ENCODE measurements at places on chromosomes 7 and 10.

GRCh38 chr10:127971963-127972615 lies 65.2 kb downstream of the PTPRE start:
- DNase-seq = no peak

- DNase-seq = no peak
These were observed 69.1 kb downstream of the INPP5A start for GRCh38 chr10:132606536-132607316.

- DNase-seq = no peak
These were observed 9.8 kb upstream of the FZD9 start for GRCh38 chr7:73423519-73424488.

- no peak for DNase-seq
These were observed 15.9 kb upstream of the FAM221A start for GRCh38 chr7:23664122-23664521.

DNA sequence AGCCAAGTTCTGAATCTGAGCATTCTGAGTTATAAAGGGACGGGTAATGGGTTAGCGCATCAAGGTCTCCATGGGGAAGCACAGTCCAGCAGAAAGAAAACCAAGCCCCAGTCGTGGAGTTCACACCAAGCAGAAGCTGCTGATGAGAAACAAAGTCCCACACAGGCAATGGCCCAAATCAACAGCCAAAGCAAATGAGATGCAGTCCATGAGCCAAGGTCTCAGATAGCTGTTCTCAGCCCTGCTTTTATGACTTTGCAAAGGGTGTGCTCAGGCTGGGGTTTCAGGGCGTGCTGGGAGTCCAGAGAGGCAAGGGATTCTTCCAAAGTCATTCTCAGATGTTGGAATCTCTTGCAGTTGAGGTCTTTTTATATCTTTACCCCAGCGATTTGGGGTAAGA lies 32.0 kb downstream of the THNSL1 start:
- no peak for DNase-seq

- DNase-seq = no peak
These were observed 1.6 kb upstream of the CRPPA start for GRCh38 chr7:16422917-16423316.

DNA sequence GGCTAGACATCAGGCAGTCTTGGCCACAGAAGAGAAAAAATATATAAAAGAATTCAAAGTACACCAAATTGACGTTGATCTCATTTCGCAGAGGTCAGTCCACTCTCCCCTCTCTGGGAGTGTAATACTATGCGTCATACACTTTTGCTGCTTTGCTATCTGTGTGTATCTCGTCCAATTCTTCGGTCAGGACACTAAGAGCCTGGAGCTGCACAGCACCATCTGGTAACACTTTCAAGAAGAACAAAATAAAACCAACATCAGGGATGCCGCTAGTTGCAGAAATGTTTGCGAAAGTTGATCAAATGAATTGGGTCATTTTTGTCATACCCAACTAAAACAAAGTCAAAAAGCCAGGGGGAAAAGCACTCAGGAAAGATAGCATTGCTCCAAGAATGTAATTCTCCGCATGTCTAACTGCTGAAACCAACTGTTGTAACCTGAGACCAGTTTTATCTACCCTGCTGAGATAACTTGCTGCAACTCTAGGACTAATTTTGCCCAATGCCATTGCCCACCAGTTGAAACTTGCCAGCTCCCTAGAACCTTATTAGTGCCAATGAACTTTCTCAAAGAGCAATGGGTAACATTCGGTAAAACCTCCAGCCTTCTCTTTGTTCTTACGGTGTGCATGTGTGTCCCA lies 23.0 kb downstream of the TMEM176A start:
- DNase-seq = no peak

GRCh38 chr10:131692686-131693334 lies 208.0 kb upstream of the PPP2R2D start:
- no peak for DNase-seq
